ENCODE measurements at places on chromosomes 1 and 21.
A peak's percentile ranks its signal among the peaks of the same experiment; 100 is the strongest.

DNA sequence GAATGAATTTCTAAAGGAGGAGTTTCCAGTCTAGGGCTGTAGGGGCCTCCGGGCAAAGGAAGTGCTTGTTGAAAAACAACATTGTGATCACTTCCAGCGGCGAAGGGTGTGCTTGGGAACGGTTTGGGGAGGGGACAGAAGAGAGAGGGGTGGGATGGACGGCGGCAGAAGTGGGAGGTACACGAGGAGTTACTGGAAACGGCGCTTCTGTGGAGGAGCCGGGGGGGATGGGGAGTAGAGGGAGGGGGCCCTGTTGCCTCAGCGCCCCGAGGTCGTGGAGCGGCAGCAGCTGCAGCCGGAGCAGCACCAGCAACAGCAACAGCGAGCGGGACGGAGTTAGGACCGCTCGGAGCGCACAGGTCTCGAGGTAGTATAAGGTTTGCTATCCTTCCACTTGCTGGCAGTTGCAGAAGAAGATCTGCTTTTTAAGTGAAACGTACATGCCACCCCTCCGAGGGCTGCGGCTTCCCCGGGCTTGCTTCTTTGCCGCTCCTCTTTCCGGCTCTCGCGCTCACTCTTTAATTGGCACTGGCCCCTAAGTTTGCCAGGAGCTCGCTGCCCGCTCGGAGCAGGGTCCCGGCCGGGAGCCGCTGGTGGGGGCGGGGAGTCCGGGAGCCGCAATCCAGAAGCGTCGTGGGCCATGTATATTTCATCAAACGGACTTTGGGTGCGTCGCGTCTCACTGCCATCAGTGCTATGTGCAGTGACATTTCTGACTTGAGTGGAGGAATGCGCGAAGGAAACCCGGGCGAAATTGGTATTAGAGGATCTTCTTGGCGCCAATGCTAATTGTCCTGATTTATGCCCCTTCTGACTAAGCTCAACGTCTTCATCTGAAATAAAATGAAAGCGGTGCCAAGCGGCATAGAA is 771 bp upstream of the NTNG1 start:
- DNase-seq = peak; percentile 39

DNA sequence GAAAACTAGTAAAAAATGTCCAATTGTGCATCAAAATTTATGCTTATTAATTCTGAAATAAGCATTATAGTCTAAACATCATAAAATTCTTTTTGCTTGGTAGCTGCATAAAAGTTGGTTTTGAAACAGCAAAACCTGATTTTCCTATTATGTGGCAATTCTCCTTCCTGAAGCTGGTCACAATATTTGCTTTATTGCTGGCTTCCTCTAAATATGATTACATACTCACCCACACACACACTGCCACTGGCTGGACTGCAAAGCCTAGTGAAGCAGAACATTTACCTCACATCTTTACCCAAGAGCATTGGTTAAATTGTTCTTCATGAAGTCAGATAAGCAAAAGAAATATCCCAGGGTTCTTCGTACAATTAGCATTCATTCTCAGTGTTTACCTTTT is 103.0 kb downstream of the NR5A2 start:
- no peak for DNase-seq

GRCh38 chr21:44051462-44051941 is 39.4 kb downstream of the TRAPPC10 start:
- DNase-seq = no peak

DNA sequence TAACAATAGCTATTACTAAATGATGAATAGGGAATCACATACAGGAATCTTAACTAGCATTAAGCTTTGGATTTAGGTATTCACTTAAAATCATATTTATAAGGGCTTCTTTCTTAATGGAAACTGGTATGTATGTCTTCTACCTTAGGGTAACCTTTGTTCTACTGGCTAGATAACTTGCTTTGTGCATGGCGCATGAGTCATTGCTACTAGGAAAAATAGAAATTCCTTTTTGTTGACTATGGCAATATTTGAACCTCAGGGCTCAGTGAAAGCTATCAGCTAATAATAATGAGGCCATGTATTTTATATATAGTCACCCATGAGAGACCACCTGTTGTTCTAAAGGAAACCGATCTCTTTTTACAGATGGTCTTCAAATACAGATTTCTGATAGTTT is 72.5 kb downstream of the RPS6KC1 start:
- peak; percentile 27 for DNase-seq

- DNase-seq = no peak
Observed at GRCh38 chr21:33071770-33072306, 1.9 kb downstream of the OLIG1 start.

Measured in AG08395 (cell line).